ENCODE measurements at places on chromosomes 2 and 18.

GRCh38 chr2:72210470-72210869 lies 62.8 kb upstream of the CYP26B1 start:
- DNase-seq = no peak

DNA sequence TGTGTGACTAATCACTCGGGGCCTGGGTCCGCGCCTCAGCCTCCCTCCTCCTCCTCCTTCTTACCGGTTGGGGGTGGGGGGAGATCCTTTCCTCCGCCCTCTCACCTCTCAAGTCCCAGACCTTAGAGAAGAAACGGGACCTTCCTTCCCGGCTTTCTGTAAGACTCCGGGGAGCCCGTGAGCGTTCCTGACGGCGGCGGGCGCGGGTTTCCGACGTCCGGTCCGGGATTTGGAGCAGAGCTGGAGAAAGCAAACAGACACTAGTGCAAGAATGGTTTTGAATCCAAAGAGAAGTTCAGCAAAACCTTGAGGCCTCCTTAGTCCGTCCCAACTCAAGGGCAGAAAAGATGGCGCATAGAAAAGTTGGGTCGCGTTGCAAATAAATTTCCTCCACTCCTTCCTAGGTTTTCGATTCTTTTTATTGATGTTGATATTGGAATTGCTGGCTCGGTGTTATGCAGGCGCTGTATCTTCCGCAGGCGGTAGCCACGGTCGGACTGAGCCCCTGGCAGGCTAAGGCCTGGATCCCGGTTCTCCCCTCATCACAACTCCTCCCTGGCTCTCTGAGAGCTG lies 2.0 kb downstream of the DLX1 start:
- no peak for DNase-seq

DNA sequence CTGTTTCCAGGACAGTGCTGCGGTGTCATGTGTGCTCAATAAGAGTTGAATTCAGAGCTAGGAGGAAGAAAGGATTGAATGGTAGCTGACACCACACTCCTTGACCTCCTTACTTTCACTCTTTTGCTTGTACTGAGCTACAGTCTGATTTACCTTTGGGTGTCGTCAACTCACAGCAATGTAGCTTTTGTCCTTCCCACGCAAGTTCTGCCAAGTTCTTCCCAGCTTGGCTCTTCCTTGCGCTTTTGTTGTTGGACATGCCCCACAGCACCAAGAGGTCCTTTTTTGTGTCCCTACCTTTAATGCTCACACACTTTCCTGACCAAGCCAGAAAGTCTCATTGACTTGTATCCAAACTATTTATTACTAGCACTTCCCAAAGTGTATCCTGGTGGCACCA lies 38.3 kb upstream of the ITGB6 start:
- no peak for DNase-seq

DNA sequence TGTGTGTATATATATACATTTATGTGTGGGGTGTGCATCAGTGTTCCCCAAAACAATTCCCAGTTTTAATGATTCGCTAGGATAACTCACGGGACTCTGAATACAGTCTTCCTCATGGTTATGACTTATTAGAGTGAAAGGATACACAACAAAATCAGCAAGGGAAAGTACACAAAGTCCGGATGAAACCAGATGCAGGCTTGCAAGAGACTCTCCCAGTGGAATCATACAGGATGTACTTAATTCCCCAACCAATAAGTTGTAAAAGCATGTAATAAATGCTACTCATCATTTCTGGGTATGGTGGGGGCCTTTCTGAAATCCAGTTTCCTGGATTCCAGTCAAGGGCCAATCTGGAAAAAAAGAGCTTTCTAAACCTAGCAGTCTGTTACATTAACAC lies 654.1 kb upstream of the SYT4 start:
- DNase-seq = no peak

DNA sequence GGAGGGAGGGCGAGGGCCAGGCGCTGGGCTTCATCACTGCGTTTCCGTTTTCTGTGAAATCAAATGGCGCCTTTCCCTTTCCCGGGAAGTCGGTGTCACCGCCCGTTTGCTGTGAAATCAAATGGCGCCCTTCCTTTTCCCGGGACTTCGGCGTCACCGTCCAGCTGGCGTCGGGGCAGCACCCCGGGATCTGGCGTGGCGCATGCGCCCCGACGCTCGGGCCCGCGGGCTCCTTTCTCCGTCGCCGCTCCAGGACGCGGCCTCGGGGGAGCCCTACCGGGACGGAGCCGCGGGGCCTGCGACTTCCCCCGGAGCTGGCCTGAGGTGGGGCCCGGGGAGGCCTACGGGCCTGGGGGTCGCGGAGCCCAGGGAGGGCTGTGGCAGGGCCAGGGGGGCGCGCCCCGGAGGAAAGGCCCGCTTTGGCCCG lies at the start of gene FAM228A:
FAM228A (plus strand) TSS at position 203 of the 427 bp plus-strand sequence. CDS start 428 bp downstream, outside the sequence.
- DNase-seq = no peak

- no peak for DNase-seq
Measured at GRCh38 chr2:44949329-44950151, 8.0 kb downstream of the SIX3 start.

DNA sequence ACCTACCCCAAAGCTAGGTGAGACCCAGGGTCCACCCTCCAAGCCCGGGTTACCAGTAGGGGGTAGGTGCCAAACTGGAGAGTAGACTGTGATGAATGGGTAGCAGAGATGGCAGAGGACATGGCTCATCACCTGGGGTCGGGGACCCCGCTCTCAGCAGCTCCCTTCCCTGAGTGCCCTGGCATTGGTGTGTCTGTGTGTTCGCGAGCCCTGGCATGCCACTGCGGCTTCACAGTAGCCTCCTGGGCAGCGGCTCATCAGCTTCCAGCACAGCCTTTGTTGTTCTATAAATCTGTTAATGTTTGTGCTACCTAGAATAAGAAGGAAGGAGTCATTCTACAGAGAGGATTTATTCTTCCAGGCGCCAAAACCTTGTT lies 62.6 kb upstream of the ALPP start:
- DNase-seq = no peak

DNA sequence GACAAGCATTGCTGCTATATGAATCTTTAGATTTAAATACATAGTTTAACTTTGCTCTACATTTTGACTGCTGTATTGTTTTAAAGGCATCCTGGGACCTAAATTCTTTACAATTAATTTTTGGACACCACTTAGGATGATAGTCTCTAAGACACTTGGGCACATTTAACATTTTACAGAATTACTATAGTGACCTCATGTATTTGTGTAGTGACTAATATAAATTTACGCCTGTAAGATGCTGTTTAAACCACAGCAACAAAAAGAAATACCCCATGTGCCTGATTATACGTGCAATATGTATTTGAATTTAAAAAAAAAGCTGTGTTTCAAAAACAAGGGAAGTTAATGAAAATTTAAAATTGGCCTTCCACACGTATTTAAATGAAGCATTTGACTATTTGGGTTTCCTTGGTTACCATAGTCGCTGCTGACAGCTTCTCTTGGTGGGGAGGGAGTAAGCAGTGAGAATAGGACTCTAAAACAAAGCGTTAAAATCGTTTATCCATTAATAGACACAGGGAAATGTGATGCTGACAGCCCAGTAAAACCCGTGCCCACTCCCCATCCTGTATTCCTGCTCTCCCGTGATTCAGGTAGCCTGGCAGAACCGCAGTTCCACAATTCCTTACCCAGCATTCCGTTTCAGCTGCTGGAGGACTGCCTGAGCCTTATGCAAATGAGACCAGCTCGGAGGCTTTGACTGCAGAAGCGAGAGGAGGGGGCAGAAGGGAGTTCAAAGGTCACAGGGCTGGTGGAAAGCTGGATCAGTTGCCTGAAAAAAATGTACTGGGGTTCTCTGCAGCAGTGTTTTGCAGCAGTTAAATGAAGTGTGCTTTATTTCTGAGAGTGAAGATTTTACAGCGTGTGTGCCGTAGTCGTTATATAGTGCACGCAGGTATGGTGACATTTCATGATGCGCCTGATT lies 104.3 kb downstream of the CSRNP3 start:
- DNase-seq = no peak

DNA sequence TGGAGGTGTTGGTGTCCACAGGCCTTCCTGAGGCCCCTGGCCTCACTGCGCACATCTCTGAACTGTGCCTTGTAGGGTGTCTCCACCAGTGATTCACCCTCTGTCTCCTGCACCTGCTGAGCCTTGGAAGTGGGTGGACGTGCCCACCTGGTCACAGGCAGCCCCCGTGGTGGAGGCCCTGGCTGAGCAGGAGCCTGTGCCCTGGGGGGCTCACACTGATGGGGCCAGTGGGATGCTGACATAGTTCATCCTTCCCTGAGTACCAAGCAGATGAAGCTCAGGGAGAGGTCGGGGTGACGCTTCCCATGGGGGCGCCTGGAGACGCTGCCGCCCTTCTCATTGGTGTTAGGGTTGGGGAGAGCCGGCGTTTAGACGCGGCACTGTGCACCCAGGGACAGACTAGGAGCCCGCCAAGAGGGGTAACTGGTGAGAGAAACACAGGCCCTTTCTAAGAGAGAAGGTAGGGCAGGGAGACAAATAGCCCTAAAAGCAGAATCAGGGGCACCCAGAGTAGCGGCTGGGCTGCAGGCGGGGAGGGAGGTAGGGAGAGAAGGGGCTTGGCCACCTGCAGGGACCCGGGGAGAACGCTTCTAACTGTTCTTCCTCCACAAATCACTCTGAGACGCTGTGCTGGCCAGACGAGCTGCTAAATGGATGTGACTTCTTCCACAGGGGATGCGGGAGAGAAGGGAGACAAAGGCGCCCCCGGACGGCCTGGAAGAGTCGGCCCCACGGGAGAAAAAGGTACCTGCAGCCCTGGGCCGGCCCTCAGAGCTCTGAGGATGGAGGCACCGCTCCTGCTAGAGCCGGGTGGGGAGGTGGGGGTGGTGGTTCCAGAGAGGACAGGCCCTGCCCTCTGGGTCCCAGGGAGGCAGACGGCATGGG lies 18.0 kb downstream of the COLEC11 start:
- DNase-seq = no peak

GRCh38 chr18:76258209-76258608 lies 236.8 kb downstream of the ZNF516 start:
- no peak for DNase-seq

DNA sequence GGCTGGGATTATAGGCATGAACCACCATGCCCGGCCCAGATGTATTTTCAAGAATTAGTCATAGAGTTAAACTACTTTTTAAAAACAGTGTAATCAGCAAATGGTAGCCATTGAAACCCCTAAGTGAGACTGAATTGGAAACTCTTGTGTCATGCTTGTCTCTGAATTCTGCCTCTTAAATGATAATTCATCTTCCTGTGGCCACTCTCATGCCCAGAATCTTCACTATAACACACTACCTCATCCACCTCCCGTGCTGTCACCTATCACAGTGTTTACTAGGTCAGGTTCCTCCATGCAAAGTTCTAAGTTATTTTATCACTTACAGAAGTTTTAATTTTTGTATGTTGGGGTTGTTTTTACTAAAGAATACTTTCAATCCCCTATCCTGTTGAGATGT lies 197.5 kb downstream of the PHLPP1 start:
- DNase-seq = no peak

GRCh38 chr18:54877076-54877475 lies 48.8 kb downstream of the RAB27B start:
- no peak for DNase-seq

- DNase-seq = no peak
Measured at GRCh38 chr2:239932881-239933735, 92.0 kb downstream of the NDUFA10 start.

DNA sequence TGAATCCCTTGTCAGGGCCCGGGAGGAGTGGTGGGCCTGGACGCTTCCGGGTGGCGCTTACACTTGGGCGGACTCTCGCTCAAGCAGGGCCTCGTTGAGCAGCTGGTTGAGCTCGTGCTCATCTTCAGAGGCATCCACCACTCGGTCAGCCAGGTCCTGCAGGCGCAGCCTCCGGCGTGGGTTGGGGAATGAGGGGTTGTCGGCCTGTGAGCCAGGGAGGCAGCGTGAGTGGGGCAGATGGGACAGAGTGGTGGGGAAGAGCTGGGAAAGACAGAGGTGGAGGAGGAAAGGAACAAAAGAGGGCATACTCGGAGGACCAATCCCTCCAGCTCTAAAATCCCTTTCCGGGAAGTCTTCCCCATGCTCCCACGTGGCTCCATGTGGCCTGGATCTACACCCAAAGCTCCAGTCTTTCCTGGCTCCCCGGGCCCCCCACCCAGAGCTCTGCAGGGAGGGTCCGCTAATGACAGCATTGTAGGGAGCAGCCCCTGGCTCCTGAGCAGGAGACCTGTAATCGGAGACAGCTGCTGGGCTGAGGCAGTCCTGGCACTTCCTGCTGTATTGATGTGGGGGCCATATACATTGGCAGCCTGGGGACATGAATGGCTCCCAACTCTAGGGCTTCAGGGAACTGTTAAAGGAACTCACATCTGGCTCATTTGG lies 41.6 kb downstream of the CENPO start:
- DNase-seq = no peak

- no peak for DNase-seq
Measured at GRCh38 chr2:230541934-230542380, 126.0 kb downstream of the SP100 start.

DNA sequence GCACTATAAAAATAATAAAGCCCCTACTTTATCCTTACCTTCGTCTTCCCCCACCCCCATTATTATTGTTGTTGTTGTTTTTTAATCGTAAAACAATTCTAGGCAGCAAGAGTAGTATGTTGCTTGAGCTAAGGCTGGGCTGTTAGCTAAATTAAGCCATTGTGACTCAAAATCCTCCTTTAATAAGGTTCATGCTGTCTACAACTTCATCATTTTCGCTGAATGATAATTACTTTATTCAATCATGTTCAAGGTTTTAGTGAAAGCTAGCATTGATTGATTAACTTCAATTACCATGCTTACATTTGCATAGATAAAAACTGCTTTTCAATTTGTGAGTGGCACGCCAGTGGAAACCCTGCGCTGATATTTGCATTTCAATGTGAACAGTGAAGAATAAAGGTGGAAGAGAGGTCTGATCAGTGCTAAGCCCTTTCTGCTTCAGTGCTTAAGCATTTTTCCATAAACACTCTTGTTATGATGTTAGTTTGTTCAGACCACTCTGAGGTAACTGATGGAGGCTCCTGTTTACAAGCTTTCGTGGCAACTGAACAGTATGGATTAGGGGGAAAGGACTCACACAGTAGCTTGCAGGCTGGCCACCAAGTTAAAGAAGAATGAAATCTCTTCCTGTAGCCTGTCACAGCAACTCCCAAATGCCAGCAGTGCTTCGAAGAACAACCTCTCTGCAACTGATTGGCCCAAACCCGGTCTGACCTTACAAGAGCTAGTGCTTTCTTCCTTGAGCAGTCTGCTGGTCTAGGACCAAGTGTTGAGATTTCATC lies 156.8 kb downstream of the GPD2 start:
- no peak for DNase-seq

GRCh38 chr18:59697236-59697932 lies at the start of gene CCBE1:
CCBE1 (minus strand) TSS chr18:59697423.
- DNase-seq = peak; percentile 8

GRCh38 chr18:27685807-27686412 lies 491.0 kb downstream of the CDH2 start:
- DNase-seq = peak; percentile 54

GRCh38 chr2:207635468-207636200 lies 10.4 kb upstream of the METTL21A start:
- DNase-seq = no peak

DNA sequence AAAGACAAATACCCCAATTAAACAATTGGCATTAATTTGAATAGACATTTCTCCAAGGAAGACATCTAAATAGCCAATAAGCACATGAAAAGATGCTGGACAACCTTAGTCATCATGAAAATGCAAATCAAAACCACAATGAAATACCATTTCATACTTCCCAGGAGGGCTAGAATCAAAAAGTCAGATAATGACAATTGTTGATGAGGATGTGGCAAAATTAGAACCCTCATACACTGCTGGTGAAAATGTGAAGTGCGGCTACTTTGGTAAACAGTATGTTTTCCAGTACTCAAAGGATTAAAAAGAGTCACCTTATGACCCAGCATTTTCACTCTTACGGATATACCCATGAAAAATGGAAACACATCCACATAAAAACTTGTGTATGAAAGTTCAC lies 91.6 kb downstream of the FIGN start:
- no peak for DNase-seq

Measured in foreskin melanocyte (primary cell).